HCT116 (cell line): ENCODE measurements at places on chromosomes 5 and 9.

GRCh38 chr5:105977163-105977562 lies 1693.6 kb downstream of the EFNA5 start:
- DNase-seq = no peak

GRCh38 chr5:136115183-136115865 lies 17.3 kb upstream of the SMAD5 start:
- no peak for DNase-seq

- DNase-seq = no peak
These were observed 578 bp upstream of the TNFAIP8 start for GRCh38 chr5:119355244-119355638.

GRCh38 chr5:43073597-43074546 lies 33.8 kb upstream of the ANXA2R start:
- DNase-seq = peak; percentile 32

DNA sequence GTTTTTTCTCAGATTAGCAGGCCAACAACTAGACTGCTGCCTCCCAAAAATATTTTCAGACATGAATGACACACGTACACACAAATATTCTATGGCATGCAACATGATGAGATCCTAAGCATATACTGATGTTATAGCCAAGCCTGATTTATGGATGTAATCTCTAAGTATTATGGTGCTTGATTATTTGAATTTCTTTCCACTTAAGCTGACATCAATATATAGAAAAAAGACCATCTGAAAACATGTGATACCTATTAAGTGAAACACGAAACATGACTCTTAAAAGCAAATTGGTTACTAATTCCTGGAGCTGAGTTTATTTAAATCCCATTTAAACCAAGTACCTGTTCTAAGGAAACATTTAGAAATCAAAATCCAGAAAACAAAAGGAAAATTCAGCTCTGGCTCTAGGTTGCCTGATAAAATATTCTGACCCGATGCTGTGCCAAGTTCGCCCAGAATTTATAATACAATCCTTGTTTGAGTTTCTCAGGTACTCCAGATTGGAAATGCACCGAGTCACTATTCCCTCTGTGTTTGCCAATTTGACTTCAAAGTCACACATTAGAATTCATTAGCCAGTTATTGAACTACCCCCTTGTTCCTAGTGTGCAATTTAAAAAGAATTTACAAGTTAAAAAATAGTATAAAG lies 548.6 kb downstream of the CSNK1G3 start:
- no peak for DNase-seq

DNA sequence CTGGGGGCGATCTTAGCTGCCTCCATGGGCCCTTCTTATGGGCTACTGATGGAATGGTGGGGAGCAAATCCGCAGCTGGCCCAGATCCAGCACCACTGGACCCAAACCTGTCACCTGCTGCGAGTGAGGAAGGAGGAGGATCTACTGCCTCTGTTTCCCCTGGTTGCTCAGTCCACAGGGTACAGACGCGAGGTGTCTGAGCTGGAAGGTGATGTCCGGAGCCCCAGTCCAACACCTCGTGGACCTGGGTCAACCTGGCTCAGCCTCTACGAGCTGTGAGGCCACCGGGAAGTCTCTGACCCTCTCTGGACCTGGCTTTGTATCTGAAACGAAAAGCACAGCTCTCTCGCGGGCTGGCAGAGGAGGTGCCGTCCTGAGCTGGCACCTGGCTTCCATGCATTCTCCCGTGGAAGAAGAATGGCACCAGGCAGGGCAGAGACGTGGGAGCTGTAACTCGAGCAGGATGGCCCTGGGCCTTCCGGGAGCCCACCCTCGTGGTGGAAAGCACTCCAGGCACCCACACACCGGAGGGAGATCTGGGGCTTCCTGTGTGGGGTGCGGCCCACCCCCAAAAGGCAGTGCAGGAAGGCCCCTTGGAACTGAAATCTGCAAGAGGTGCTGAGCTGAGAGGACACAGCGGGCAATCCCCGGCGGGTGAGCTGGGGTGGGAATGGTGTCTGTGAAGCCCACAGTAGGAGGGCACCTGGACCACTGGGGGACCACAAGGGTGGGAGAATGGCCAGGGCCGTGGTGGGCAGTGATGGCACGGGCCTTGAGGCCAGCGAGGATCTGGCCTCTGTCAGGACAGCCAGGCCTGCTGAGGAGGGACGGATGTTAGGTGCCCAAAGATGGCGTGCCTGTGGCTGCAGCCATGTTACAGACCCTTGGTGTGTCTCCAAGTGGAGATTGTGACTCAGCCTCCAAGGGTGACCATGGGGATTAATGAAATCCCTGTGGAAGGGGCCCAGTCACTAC lies 133.4 kb downstream of the OLFM1 start:
- DNase-seq = no peak

- DNase-seq = peak; percentile 80
These were observed 7.1 kb upstream of the IFNA2 start for GRCh38 chr9:21392270-21392669.

DNA sequence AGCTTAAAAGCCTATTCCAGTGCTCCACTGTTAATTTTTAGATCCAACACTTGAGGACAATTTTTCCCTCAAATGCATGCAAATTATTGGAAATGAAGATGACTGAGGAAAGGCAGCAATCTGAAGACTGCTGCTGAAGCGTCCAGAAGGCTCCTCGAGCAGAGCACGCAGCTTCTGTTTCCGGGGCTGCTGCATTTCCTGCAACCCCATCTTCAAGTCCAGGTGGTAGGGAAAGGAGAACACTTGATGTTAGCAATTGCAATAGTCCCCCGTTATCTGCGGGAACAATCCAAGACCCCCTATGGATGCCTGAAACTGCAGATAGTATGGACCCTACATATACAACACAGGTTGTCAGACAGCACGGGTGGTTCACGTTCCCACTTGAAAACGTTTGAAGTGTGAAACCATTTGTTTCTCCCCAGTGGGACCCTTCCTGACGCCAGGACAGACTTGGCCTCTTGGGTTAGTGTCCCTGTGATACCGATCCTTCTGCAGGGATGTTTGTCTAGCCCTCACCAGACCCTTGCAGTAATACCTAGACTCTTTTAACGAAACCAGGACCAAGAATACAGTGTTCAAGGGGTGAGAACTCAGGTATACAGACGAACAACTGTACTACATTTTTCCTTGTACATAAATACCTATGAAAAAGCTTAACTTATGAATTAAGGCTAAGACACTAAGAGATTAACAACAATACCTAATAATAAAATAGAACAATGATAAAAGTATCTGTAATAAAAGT lies 152.3 kb downstream of the HSD17B3 start:
- DNase-seq = no peak

- DNase-seq = no peak
These were observed 261.1 kb downstream of the MLLT3 start for GRCh38 chr9:20361229-20361628.

DNA sequence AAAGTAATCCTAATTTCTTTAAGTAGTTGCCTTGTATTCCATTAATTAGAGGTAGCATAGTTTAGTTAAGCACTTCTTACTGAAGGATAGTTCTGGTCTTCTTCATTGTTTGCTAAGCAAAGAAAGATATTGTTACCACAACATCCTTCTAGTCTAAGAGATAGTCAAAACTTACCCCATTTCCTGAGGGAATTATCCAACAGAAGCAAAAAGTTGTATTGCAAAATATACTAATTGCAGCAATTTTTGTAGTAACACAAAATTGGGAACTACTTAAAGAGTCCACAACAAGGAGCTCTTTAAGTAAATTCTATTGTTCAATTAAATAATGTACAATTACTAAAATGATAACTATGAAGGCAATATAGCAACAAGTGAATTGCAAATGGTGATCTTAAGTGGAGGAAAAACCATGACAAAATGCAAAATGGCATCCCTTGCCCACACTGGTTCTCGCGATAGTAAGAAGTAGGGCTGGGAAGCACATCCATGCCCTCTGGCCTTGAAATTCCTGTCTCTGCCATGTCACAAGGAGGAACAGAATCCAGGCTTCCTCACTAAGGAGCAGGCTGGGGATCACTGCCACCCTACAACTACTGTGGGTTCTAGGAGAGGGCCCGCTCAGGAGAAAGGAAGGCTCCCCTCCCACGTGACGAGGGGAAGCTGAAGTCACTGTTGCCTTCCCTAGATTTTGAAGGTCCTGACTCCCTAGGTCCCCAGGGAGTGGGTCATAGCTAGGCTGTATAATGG lies 23.3 kb upstream of the MEGF9 start:
- DNase-seq = no peak

DNA sequence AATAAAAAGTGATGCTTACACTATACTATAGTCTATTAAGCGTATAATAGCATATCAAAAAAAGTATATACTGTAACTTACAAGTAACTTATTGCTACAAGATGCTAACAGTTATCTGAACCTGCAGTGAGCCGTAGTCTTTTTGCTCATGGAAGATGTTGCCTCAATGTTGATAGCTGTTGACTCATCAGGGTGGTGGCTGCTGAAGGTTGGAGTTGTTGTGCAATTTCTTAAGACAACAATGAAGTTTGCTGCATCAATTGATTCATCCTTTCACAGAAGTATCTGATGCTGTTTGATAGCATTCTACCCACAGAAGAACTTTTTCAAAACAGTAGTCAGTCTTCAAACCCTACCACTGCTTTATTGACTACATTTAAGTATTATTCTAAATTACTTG lies 7.8 kb upstream of the C9orf40 start:
- DNase-seq = no peak

- no peak for DNase-seq
These were observed 211.7 kb downstream of the LRRC70 start for GRCh38 chr5:62790348-62790747.

GRCh38 chr9:86598411-86599239 lies 244.4 kb upstream of the TUT7 start:
- no peak for DNase-seq

DNA sequence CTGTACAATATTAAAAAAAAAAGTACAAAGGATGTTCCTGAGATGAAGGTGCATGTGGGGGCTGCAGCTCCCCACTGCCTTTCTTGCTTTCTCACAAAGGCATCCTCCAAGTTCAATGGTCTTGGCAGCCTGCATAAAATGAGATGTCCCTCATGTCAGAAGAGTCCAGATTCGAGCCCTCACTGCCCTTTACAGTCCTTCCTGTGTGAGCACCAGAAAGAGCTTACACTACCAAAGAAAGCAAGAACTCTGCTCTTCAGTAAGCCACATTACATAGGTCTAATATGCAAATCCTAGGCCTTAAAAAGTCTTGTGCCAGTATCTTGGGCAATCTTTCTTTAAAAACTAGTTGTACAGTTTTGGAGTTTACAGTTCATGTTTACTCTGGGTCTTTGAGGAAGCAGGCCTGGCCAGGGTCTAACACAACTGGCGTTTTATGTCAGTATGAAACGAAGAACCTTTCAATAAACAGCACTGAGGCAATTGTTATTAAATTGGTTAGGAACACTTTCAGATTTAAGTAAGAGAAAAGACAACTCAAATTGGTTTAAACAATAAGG lies 36.0 kb downstream of the CSF2 start:
- no peak for DNase-seq

- DNase-seq = no peak
These were observed 99.2 kb upstream of the ACTBL2 start for GRCh38 chr5:57581772-57582171.

- DNase-seq = peak; percentile 33
These were observed 30.4 kb downstream of the JADE2 start for GRCh38 chr5:134555890-134556311.

- DNase-seq = no peak
These were observed 213.5 kb downstream of the DENND1A start for GRCh38 chr9:123716339-123716945.

- no peak for DNase-seq
These were observed 60.8 kb downstream of the MTMR12 start for GRCh38 chr5:32251871-32252458.

GRCh38 chr9:21983561-21983935 lies 10.6 kb downstream of the CDKN2A start:
- DNase-seq = no peak

DNA sequence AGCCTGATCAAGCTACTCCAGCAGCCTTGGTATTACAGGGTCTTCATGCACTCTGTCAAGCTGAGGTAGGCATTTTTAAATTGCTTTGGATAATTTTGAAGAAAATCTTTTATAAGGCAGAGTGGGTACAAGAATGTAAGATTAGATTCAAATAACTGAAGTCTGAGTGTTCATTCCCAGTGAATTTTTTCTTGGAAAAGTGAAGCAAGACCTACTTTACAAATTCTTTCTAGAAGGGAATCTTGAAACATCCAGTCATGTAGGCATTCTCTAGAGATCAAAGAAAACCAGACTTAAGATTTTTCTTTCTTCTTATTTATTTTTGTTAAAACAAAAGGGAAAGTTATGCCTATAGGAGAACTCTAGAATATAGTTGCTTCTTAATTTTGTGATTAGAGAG lies 139.0 kb downstream of the FOCAD start:
- DNase-seq = no peak

- no peak for DNase-seq
These were observed 7.5 kb downstream of the RPS14 start for GRCh38 chr5:150441813-150442698.

GRCh38 chr5:132073231-132074013 lies at the start of gene CSF2:
CSF2 (plus strand) TSS chr5:132073789; CDS start chr5:132073824, 35 bp downstream.
- DNase-seq = no peak

- DNase-seq = no peak
These were observed 8.0 kb downstream of the TCF7 start for GRCh38 chr5:134122530-134122929.

GRCh38 chr5:146873186-146873917 lies 5.2 kb downstream of the PPP2R2B start:
- DNase-seq = no peak

- DNase-seq = no peak
These were observed 71.2 kb downstream of the LURAP1L start for GRCh38 chr9:12846035-12846434.

DNA sequence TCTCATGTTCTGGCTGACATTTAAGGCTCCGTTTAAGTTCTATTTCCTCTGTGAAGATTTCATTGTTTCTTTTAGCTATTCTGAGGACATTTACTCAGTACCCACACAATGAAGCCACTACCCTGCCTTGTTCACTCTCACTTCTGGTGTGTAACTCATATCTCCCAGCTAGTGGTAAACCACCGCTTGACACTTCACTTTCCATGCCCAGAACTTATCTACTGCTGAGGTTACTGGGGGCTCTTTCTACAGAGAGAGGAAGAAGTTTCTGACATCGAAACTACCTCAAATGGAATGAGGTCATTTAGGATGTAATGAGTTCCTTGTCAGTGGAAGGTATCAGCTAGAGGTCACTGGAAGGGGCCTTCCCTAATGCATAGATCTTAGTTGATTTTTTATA lies 501.5 kb downstream of the DMAC1 start:
- no peak for DNase-seq

GRCh38 chr5:3615829-3616228 lies 20.2 kb downstream of the IRX1 start:
- DNase-seq = no peak

- no peak for DNase-seq
These were observed 71.4 kb upstream of the SMIM23 start for GRCh38 chr5:171714261-171714660.

- DNase-seq = no peak
These were observed 29.1 kb upstream of the MEIKIN start for GRCh38 chr5:131974622-131974955.

DNA sequence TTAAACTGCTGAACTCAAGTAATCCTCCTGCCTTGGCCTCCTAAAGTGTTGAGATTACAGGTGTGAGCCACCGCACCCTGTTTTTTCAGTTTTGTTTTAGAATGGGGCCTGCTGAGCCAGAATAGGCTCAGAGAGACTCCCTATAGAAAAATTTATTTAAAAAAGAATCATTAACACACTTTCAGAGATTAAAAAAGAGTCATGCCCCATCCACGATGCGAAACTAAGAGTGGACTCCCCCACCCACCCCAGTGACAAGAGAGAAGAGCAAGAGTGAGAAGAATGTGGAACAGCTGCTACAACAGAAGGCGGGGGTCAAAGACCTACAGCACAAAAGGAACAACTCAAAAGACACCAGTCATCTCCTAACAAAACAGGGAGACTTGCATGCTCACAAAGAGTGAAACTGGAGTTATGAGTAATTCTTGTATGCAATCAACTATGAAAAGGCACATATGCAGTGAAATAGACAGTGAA lies 47.2 kb downstream of the GLDC start:
- no peak for DNase-seq
